ENCODE measurements at places on chromosomes 2 and 18.
A peak's percentile ranks its signal among the peaks of the same experiment; 100 is the strongest.

DNA sequence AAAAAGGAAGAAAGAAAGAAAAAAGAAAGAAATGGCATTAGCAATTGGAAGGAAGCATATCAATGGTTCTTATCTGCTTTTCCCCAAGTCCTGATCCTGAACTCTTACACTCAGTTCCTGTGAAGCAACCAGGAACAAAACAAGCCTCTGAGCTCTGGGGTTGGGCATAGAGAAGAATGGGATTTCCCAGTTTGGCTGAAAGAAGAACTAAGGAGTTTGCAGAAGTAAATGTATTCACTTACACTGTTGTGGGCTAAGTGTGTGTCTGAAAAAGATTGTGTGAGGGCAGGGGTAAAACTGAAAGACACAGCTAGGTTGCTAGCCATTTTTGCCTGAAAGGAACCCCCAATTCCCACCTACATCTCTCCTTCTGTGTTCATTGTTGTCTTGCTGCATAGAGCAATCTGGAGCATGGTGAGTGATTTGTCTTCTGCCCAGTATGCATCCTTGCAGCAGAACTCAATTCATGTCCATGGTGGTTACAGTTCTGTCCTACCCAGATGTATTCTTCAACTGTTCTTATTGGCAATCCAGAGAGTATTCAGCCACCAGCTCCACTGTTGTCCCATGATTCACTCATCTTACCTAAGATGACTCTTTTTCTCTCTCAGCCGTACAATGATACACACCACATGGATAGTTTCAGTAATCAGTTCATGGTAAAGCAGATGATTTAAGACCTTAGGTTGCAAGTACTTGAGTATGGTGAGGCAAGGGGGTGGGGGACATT is 348.7 kb downstream of the ARHGAP15 start:
- no peak for DNase-seq

DNA sequence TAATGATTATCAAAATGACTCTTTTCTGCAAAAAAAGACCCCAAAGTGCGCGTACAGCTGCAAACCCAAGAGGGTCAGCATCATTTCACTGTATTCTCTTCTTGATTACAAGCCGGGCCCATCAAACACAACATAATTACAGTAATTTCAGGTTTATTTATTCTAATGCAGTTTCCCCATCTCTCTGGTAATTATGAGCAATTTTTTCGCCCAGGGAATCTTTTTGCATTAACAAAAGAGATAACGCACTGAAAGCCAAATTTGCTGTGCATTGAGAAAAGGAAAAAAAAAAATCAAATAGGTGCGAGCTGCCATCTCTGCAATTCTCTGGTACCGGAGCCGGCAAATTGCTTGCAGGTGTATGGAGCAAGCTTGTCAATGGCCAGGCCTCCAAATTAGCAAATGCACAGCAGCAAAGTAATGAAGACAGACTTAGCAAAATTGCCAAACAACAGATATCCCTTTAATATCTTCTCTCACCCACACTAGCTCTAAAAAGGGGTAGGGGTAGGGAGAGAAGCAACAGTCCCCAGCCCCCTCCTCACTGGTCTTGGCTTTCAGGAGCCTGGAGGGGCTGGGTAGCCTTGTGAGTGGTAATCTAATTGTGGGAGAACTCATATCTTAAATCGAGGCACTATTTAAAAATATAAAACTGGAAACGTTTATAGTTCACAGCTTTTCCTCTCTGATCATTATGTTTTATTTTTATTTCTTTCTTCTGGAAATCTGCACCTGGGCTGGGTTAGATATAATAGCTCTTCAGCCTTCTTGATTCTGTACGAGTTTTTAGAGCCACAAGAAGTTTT is 6.7 kb downstream of the DLX1 start:
- DNase-seq: no peak

DNA sequence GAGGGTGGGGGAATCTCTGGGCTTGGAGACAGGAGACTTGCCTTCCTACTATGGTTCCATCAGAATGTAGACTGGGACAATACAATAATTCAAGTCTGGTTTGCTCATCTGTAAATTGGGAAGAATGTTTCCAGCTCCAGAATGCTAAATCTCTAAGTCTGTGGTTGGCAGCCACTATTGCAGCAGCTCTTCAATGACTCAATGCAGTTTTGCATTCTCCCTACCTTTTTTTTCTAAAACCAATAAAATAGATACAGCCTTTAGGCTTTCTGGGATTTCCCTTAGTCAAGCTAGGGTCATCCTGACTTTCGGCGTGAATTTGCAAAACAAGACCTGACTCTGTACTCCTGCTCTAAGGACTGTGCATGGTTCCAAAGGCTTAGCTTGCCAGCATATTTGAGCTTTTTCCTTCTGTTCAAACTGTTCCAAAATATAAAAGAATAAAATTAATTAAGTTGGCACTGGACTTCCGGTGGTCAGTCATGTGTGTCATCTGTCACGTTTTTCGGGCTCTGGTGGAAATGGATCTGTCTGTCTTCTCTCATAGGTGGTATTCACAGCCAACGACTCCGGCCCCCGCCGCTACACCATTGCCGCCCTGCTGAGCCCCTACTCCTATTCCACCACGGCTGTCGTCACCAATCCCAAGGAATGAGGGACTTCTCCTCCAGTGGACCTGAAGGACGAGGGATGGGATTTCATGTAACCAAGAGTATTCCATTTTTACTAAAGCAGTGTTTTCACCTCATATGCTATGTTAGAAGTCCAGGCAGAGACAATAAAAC is 6.5 kb downstream of the TTR start:
- no peak for DNase-seq

DNA sequence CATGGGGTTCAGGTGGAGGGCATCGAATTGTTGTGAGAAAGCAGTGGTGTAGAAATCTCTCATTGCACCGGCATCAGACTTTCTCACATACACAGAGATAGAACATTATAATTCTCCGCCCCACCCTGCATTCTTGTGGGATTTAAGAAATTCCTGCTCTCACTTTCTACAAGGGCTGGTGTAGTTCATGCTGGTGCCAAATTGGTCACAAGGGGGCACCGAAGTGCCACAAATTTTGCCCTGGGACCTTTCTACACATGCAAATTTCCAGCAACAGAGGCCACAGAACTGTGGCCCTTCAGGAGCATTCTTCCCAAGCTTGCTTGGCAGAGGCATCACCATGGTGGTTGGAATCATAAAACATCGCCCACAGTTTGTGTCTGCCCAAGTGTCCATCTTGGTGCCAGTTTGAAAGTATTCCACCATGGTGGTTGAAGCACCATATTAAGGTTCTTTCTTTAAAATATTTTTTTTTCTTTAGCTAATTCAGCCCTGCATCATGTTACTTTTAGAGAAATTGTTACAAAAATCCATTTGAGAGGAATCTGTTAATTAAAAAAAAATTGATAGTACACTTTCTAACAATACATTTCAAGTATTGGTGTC is 521.2 kb upstream of the FANCL start:
- peak; percentile 78 for DNase-seq

- DNase-seq: no peak
Measured at GRCh38 chr2:199468561-199469513, 11.1 kb upstream of the SATB2 start.

GRCh38 chr2:188051706-188052105 is 240.0 kb upstream of the GULP1 start:
- DNase-seq: no peak

- DNase-seq: no peak
Measured at GRCh38 chr2:120741571-120742561, 6.2 kb downstream of the GLI2 start.

GRCh38 chr2:22600156-22600555 is 784.8 kb upstream of the KLHL29 start:
- DNase-seq: no peak

GRCh38 chr18:35770376-35771014 is 189.0 kb downstream of the GALNT1 start:
- peak; percentile 72 for DNase-seq

- DNase-seq: no peak
Measured at GRCh38 chr2:28341208-28341891, 51.3 kb upstream of the FOSL2 start.

- DNase-seq: no peak
Measured at GRCh38 chr2:240775905-240776304, 44.1 kb downstream of the KIF1A start.

DNA sequence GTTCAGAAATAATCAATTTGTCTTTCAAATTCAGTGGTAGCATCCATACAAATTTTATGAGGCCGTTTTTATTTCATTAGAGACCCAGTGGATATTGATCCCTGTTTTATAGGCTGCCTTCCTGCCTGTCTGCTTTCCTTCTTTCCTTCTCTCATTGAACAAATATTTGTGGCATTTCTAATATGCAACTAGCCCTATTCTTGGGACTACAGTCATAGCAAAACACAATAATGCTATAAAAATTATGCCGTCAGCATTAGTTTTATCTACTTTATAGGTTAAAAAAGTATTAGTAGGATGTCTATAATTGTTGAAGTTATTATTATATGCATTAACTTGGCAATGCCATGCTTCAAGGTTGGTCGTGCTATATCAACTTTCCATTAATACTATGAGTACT is 2037.8 kb upstream of the LRRTM1 start:
- no peak for DNase-seq

DNA sequence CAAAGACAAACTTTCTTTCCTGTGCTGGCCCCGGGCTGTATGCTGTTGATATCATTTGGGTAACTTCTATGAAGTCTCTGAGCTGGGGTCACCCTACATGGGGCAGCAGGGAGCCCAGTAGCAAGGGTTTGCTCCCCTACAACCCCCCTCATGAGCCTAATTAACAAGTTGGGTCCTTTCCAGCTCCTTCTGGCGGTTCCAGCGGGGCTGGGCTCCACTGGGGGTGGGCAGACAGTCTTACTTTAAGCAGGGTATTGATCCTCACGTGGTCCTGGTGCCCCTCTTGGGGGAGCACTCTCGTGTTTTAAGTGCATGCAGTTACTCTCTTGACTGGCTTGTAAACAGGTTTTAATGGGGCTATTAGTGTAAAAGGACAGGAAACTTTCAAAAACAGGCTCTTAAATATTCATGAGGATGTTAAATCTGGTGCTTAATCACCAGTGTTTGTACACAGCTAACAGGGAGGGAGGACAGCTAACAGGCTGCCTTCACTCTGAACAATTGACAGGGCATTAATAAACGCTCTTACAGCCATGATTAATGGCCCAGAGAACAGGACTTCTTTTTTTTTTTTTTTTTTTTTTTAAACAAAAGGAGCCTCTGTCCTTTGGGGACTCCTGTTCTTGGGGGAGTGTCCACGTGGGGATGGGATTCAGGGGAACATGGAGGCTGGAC is 36.6 kb upstream of the SKOR2 start:
- DNase-seq: peak; percentile 42

- peak; percentile 92 for DNase-seq
Measured at GRCh38 chr2:138395565-138396306, 105.8 kb upstream of the SPOPL start.

DNA sequence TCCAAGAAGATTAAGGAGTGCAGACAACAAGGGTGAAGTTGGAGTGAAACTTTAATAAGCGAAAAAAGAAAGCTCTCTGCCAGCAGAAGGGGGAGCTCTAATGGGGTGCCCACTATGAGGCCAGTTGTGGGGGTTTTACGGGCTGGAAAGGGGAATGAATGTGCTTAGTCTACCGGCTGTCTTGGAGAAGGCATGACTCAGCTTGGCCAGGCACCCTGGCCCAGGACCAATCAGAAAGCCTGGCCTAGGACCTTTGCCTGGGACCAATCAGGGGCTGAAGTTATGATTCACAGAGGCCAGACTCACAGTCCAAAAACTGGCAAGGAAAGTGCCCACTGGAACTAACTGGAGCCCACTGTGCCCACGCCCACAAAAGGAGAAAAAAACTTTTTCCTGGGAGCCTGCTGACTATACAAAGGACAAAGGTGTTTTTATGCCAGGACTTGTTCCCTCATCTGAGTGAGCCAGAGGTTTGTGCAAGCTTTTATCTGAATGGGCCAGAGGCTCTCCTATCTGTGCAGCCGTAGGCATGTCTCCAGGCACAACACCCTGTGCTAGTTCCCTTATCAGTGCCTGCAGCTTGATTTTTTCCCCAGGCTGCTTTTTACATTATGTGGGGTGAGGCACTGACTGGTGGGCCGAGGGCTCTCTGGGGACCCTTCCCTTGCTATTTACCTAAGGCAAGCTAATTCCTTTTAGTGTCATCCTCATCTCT is 18.6 kb downstream of the CMPK2 start:
- DNase-seq: peak; percentile 82

GRCh38 chr2:168434146-168434545 is 21.9 kb upstream of the CERS6 start:
- DNase-seq: no peak

DNA sequence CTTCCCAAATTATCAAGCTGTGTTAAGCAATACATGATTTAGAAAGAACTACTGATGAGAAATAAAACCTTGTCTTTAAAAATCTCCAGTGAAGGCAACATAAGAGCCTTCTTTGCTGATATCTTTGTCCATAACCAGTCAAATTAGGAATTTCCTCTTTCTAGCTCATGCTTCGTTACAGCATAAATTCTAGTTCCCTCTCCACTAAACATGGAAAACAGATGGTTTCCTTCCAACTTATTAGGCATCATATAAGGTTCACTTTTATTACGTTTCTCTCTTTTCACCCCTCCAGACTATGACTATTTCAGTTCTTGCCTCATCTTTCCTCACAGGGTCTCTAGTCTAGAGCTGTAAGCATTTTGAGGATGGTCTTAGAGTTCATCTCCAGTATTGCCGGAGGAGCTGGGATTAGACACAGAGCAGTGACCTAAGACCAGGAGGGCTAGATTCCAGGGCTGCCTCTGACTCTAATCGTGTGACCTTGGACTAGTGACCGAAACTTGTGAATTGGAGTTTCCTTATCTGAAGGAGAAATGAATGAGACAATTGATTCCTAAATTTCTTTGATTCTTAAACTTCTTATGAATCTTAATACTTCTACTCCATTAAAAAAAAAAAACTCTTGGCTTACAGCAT is 195.5 kb upstream of the APCDD1 start:
- no peak for DNase-seq

- peak; percentile 98 for DNase-seq
Measured at GRCh38 chr2:75605770-75606529, 40.6 kb upstream of the MRPL19 start.

- peak; percentile 73 for DNase-seq
Measured at GRCh38 chr18:45974088-45974536, 7.0 kb upstream of the EPG5 start.

DNA sequence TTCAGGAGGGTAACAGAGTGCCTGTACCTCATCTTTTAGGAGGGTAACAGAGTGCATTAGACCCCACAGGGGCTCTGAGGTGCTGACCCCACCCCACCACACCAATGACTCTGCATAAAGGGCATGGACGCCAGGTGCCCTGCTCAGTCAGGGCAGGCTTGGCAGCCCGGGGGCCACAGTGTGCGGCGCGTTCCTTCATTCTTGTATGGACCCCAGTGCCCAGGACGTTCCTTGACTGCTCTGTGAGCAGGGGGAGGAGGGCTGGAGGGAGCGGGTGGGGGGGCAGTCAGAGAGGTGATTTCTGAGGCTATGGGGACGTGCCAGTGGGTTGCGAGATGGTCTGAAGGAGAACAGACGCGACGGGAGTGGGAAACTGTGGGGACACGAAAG is 168.7 kb upstream of the NCK2 start:
- no peak for DNase-seq

Data from HT1080 (cell line).